Activated CD4-positive, alpha-beta T cell treated with anti-CD3 and anti-CD28 coated beads for 4 hours (primary cell): ENCODE measurements at places on chromosomes 1 and 21.

- DNase-seq, result peak; percentile 54
Measured at GRCh38 chr1:234368320-234369032, 4.8 kb upstream of the COA6 start.

DNA sequence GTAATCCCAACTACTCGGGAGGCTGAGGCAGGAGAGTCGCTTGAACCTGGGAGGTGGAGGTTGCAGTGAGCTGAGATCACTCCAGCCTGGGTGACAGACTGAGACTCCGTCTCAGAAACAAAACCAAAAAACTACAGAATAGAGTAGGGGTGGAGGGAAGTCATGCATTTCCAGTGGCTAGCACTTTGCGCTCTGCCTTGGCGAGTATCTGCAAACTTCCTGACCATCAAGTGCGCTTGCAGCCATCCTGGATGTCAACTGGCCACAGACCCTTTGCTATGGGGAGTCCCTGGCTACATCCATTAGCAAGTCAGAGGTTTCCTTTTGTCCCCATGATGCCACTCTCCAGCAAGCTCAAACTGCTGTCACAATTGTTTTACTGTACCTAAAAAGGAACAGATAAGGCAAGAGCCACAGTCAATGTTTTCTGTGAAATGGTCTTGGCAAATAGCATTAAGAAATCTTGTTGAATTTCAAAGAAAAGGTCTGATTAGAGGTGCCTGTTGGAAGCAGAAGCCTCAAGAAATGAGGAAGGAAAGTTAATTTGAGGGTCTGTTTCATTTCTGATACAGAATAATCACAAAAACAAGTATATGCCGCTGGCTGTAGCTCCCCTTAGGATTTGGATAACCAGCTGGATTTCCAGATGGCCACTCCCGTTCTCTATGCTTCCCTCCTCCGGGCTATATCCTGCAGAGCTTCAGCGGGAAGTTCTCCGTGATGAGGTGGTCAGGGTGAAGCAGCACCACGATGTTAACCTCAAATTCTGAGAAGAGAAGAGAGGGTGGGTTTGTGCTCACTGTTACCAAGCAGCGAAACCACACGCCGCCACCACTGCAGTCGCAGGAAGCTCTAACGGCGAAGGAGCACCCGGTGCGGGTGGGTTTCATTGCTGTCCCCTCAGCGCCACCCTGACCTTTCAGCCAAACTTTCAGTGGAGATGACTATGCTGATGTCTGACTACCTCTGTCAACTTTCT, 42.0 kb downstream of the VPS26C start:
- DNase-seq, result peak; percentile 29

DNA sequence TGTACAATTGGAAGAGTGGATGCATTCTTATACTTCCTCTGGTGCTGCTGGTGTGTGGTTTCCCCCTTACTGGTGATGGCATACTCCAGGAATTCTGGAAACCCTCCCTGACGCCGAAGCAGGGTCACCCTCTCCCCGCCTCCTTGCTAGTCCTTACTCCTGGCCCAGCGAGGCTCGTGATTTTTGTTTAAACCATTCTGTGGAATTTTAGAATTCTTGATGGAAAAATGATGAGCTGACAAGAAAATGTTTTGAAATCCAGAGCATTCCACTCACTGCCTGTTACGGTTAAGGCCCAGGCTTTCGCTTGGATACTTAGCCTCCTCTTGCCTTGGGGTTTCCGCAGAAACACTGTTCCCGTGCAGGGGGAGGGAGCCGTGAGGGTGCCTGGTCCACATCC, 41.1 kb downstream of the IL6R start:
- DNase-seq, result no peak

- no peak for DNase-seq
Measured at GRCh38 chr1:151529211-151529702, 10.9 kb upstream of the TUFT1 start.

- no peak for DNase-seq
Measured at GRCh38 chr21:41580758-41581554, 73.0 kb upstream of the TMPRSS2 start.

- no peak for DNase-seq
Measured at GRCh38 chr1:39926343-39926793, 24.7 kb upstream of the MYCL start.

- no peak for DNase-seq
Measured at GRCh38 chr21:44434568-44434925, 20.8 kb upstream of the LRRC3 start.

DNA sequence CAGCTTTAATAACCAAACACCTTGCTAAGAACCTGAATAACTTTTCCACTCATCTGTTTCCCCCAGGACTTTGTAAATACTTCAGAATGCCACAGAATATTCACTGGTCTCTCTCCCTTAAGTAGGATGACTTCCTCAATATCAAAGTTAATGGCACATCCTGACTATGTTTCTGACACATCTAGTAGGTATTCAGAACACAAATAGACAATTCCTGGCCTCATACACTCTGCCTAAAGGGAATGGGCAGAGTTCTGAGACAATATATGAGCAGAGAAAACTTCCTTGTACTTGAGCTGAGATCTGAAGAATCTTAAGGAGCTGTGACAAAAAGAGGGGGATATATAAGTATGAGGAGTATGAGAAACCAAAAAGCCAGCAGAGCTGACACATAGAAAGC, 34.8 kb downstream of the ANKRD13C start:
- no peak for DNase-seq

DNA sequence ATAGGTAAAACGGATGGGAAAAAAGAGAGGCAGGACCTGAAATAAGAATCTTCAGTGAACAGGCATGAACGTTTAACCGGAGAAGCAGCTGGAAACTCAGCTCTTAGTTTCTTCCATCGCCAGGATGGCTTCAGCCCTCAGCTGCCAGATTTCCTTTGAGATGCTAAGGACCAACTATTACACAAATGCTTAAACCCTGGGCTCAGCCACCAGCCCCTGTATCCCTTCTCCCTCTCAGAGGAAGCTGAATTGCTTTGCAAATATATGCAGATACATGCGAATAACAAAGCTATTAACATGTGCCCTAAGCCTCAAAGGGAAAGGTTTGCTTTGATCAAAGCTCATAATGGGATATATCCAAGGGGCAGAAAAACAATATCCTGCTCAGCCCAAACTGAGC, 515.1 kb downstream of the OMA1 start:
- DNase-seq, result no peak

DNA sequence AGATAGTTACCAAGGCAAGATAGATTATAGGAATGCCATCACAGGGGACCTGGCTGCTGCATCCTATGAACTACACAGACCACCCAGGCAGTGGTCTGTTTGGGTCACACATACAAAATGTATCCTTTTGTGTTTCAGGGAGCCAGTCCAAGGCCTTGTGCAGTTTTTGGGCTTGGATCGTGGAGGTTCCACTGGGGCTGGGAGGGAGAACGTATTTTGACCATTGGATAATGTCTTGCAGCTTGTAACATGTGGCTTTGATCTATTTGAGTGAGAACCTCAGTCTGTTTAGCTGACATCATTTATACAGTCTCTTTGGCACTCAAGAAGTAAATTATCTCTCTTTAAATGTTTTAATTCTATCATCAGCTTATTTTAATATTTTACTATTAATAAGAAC, 147.3 kb downstream of the DUSP10 start:
- no peak for DNase-seq
